ENCODE measurements at places on chromosomes 4 and X. TPM values are rescaled to one million over a fixed set of nuclear protein-coding genes. Genes with fewer than 3 reads are reported as not detected.

GRCh38 chrX:100289066-100289558, 121.0 kb downstream of the PCDH19 start:
- DNase-seq = no peak

The GPRASP1 gene
- total RNA-seq = 3.6 TPM

- no peak for DNase-seq
Measured at GRCh38 chrX:131262738-131263679, 26.1 kb downstream of the IGSF1 start.

GRCh38 chrX:102129473-102129872, 4.0 kb downstream of the TCEAL2 start:
- DNase-seq = no peak

The PPARGC1A gene
- total RNA-seq = 40.0 TPM

DNA sequence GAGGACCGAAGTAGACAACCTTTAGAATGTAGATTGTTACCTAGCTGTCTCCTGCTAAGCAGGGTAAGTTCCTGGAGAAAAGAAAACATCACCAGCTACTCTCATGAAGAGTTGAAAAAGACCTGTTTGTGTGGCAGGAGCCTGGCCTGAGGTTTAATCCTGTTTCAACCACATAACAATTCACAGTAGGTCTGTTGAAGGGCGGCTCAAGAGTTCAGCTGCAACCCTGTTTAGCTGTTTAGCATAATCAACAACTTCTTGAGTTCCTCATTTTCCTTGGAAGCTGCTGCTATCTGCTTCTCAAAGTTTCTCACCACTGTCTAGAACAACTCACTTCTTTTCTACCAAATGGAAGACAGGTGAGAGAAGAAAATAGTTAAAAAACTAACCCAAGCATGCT, 170.4 kb upstream of the TET2 start:
- no peak for DNase-seq
